ENCODE measurements at places on chromosomes 6 and 20.

DNA sequence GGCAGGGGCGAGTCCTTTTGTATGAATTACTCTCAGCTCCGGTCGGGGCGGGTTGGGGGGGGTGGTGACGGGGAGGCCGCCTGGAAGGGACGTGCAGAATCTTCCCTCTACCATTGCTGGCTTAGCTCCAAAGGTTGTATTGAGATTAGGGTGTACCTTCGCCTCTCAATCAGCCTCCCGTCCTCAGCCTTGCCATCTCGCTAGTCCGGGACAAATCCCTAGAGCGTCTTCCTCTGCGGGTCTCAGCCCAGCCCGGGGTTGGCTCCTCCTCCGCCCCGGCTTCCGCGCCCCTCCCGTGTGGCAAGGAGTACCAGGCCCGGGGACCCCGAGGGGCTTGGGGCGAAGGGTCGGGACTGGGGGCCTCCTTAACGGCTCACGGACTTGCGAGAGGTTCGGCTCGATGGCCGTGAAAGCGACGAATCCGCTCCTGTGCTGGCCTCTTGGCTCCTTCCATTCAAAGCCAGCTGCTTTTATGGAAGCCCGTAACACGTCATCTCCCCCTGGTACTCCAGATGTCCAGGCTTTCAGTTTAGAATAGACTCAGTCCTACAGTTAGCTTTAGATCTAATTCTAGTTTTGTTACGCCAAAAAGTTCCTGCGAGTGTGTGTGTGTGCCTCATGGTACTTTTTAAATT lies 636 bp upstream of the EEF1A1 start:
- peak; percentile 73 for DNase-seq

DNA sequence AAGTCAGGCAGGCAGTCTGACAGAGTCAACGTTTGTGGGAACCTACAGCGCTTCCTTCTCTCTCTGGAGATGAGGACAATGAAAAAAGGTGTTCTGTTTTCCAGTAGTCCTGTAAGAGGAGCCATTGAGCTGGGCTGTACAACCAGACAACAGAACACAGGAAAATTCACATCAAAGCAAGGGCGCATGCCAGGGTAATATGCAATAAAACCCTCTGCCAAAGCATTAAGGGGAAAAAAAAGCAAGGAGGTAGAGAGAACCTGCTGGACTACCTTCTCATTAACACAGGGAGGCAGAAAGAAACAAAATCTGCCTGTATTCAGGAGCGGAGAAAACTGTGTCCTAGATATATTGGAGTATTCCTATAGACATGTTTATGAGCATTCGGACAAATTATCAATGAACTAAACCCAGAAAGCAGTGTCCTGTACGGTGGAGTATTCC lies 1.3 kb downstream of the RNF24 start:
- DNase-seq = no peak

GRCh38 chr6:12751694-12752325 lies 35.2 kb downstream of the PHACTR1 start:
- peak; percentile 5 for DNase-seq

GRCh38 chr20:54343634-54344033 lies 131.8 kb upstream of the DOK5 start:
- no peak for DNase-seq
